ENCODE measurements at places on chromosomes 7 and 10.

GRCh38 chr7:33886149-33886623 is 19.2 kb upstream of the BMPER start:
- DNase-seq = no peak

GRCh38 chr10:74077416-74077815 is 73.2 kb downstream of the AP3M1 start:
- DNase-seq = no peak

DNA sequence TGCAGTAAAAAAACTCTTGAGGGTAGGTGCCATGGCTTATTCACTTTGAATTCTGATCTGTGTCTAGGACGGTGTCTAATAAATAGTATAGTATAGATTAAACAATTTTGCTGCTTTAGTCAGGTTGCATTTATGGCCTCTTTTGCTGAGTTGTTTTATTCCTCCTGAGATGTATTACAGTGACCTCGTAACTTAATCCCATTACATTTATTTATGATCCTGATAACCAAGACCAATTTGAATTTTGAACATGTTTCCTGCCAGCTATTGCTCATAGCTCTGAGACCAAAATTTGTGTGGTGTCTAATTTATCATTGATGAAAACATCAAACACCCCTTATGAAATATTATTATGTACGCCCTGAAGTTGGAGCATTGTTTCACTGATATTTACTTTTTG is 381.9 kb upstream of the SEMA3C start:
- DNase-seq = no peak

GRCh38 chr7:105662998-105663397 is 81.7 kb upstream of the EFCAB10 start:
- no peak for DNase-seq

DNA sequence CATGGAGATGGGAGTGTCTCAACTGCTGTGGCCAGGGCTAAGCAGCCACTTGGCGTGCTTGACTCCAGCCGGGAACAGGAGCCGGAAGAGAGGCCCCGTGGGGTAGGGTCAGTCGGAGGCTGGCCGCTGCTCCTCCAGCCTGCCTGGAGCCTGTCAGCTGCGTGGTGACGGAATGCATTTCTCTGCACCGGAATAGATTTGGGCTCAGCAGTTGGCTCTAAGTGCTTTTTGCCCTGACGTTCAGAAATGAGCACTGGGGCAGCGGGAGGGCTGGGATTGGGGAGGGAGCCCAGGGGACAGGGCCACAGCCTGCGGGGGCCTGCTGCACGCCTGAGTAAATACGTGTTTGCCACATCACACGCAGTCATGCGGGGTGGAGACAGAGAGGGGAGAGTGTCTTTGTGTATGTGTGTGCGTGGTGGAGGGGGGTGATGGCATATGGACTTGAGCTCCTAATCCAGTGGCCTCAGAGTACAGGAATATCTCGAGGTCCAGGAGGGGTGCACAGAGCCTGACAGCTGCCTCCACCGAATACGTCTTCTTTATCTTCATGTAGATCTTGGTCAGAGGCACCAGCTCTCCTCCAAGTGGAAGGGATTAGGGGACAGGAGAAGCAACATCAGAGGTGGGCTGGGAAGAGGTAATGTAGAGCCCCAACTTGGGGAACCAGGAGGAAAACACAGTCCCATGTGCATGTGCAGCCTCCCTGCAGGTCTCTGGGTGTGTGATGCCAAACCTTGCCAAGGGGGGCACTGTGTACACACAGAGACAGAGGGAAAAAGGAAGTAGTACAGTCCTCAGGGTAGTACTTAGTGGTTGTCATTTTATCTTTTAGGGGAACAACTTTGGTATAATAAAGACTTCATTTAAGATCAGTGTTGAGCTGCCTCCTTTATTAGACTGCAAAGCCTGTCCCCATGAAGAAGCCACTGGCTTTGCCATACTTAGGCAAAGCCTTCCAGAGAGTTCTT is 151.4 kb downstream of the CDH23 start:
- DNase-seq = no peak

DNA sequence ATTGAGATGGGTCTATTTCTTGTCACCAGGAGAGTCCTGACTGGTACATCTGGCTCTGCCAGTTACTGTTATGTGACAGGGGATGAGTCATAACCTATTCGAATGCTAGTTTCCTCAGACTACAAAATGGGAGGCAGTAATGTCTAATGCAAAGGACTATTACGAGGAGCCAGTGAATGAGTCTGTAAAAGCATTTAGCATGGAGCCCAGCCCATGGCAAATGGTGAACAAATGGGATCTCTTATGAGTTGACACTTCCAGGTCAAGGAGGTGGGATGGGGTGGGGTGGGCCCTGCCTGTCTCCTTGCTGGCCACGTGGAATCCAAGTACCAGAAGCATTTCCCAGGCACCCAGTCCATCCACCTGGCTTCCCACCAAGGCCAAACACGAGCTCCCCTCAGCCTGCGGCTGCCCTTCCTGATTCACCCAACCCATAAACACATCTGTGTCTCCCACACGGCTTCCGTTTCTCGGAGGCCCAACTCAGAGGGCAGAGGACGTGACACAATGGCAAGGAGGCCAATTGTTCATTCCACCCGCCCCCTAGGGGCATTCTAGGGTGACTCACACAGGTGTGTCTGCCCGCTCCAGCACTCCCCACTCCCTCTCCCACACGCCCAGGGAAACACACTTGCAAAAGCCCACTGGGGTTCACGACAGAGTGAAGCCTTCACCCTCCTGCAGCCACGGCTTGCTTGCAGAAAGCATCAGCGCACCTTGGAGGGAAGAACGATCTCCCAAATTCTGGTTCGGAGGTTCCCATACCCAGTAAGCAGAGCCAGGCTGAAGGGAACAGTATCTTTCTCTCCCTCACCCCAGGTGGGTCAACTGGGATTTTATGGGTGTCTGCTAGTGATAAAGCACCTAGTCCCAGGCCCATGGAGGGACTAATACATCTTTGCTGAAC is 109.8 kb downstream of the SH3PXD2A start:
- DNase-seq = peak; percentile 76

GRCh38 chr7:159112136-159113011 is 32.3 kb downstream of the VIPR2 start:
- DNase-seq = no peak

DNA sequence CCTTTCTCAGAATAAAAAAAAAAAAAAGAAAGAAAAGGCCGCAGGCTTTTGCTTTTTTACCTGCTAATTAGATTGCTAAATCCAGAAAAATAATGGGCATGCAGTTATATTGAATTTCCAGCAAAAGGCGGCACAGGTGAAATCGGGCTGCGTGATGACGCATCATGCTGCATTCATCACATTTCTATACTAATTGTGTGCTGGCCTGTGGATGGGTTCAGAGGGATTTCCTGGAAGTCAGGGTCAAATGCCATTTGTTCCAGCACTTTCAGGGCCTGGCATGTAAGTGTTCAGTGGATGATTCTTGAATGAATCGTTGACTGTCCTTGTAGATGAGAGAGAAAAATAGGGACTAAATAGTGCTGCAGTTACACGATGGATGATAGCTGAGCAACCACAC is 292.7 kb downstream of the CAMK1D start:
- DNase-seq = no peak

DNA sequence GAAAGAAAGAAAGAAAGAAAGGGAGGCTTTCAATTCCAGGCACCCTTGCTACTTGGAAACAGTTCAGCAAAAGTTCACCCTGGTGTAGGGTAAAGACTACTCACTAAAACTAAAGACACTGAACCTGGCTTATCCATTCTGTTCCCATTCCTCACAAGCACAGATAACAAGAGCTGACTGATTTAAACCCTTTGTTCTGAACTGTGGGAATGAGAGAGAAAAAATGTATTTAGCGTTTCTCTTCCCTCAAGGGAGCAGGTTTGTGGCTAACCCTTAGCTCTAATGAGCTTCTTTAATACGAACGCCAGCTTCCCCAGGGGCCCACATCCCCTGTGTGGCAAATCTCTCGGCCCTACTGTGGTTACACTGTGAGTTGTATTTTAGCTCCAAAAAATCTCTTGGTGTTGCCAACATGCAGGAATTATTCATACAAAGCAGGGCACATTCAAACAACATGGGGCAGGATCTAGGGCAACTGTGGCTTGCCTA is 23.3 kb downstream of the PRTFDC1 start:
- DNase-seq = no peak

DNA sequence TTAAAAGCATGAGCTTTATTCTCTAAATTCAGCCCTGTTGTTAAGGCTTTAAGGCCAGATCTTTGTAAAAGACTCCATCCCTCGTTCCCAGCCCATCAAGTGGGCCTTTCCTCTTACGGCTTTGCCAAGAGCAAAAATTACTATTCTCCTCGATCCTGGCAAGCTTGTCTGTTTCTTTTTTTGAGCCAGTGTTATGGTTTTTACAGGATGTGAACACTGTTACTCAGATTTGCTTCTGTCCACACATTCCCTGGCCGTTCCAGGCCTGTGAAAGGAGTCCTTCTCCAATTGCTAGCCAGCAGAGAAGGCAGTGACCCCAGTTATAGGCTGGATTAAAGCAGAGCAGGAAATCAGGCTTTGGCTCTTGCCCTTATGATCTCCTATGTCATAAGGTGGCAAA is 47.0 kb upstream of the EPC1 start:
- no peak for DNase-seq

GRCh38 chr10:80261316-80262030 is 28.0 kb downstream of the MAT1A start:
- DNase-seq = no peak
